Activated CD4-positive, alpha-beta T cell treated with anti-CD3 and anti-CD28 coated beads, Interleukin-2, amount 50 U/mL, for 4 hours (primary cell): ENCODE measurements at places on chromosomes 1 and 21.
A peak's percentile ranks its signal among the peaks of the same experiment; 100 is the strongest.

GRCh38 chr1:48099072-48099773, 102.0 kb upstream of the TRABD2B start:
- DNase-seq, result no peak

GRCh38 chr1:57327946-57328345, 95.9 kb downstream of the DAB1 start:
- no peak for DNase-seq

DNA sequence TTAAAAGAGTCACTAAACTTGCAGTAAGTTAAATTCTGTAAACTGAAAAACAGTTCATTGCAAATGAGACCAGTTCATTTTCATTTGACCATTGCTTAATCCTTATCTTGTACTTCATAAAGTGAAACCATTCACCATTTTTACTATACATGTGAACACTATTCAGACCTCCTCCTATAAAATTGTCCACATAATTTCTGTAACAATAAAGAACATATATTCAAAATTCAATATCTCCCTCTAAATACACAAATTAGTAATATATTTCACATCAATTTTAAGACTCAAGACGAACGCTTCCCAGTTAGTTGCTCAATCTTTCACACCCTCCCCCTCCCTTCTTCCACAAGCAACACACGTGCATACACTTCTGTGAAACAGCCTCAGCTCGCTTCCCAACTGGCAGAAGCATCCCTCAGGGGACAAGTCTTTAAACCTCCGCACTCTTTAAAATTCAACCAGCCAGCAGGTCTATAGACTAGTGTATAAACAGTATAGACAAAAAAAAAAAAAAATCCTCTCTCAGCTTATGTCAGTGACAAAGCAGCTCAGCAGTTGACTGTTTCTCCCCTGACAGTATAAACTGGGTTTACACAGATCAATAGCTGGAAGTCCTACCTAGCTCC, 99.6 kb downstream of the DENND1B start:
- DNase-seq, result no peak

DNA sequence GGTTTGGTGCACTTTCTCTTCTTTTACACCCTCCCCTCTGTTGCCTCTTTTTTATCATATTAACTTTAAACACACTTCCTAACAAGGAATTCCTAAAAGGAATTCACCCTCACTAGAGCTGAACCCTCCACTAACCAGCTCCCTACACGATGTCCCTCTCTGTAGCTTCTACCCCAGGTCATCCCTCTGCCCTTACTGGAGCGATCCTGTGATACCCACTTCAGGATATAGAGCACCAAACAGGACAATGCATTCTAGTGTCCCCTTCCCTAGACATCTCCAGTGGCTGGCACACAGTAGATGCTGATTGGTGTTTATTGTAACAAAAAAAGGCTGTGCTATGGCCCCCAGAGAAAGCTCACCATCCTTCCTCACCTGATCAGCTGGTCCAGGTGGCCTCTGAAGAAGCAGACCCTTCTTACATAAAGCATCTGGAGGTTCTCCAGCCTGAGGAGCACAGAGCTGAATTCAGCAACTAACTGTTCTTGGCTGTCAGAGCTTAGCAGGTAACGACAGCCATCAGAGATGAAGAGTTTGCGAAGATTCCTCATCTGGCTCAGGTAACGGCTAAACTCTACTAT, 1.4 kb downstream of the PRAMEF18 start:
- no peak for DNase-seq

GRCh38 chr1:53946252-53947171, at the start of gene LRRC42:
TSS of gene LRRC42 (plus strand) at chr1:53946350. CDS start at chr1:53952000, 5,650 bp downstream.
- peak; percentile 53 for DNase-seq

- DNase-seq, result no peak
These were observed 97.4 kb downstream of the GIPC2 start for GRCh38 chr1:78143152-78143551.

- DNase-seq, result no peak
These were observed 108.3 kb downstream of the SIPA1L2 start for GRCh38 chr1:232521660-232522059.

DNA sequence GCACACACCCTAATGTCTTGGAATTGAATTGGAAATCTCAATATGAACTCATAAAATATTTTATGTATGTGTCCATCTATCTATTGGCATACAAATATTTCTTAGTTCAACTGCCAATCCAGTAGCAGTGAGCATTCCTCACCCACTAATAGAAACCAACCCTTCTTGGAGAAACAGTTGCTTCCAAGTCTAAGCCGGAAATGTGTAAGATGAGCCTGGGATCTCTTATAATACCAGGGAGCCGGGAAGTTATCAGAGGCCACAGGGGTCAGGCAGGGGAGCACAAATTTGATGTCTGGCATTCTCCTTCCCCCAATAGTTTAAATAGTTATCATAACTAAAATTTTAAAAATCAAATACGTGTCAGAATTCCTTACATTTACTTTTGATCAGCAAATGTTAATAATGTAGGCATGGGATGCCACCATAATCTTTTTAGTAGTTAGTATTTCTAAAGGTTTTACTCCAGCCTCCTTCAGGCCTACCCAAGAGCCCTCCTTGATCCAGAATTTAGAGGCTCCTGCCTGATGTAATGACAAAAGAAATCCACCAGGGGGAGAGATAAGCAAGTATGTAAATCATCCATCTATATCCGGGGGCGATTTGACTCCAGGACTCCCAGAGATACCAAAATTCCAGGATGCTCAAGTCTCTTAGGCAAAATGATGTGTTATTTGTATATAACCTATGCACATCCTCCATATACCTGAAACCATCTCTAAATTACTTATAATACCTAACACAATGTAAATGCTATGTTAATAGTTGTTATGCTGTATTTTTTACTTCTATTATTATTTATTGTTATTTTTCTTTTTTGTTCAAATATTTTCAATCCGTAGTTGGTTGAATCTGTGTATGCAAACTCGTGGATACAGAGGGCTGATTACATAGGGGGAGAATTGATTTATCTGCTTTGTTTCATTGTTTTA, 218.7 kb upstream of the COA6 start:
- DNase-seq, result no peak

- DNase-seq, result no peak
These were observed 278.8 kb downstream of the KIF26B start for GRCh38 chr1:245433561-245433960.

GRCh38 chr1:225766967-225767633, 10.5 kb upstream of the SRP9 start:
- DNase-seq, result no peak

GRCh38 chr1:199546323-199546722, 481.2 kb upstream of the NR5A2 start:
- DNase-seq, result no peak

- no peak for DNase-seq
These were observed 81.5 kb downstream of the ADARB1 start for GRCh38 chr21:45155910-45156309.

- DNase-seq, result no peak
These were observed 900.8 kb downstream of the TTLL7 start for GRCh38 chr1:83098131-83098530.

- DNase-seq, result no peak
These were observed 14.3 kb upstream of the S100A11 start for GRCh38 chr1:152050886-152051675.

DNA sequence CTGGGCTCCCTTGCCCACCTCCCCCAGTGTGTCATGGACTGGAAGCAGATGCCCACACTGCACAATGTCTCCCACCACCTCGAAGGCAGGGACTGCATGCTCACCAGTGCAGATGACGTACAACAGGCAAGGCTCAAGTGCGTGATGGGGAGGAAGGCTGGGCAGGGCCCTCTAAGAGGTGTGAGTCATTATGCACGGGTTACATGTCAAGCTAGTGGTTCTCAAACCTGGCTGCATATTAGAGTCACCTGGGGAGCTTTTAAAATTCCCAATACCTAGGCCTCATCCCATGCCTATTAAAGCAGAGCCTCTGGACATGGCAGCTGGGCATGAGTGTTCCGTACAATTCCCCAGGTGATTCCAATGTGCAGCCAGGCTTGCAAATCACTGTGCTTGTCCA, 137.9 kb upstream of the NGF start:
- DNase-seq, result no peak

DNA sequence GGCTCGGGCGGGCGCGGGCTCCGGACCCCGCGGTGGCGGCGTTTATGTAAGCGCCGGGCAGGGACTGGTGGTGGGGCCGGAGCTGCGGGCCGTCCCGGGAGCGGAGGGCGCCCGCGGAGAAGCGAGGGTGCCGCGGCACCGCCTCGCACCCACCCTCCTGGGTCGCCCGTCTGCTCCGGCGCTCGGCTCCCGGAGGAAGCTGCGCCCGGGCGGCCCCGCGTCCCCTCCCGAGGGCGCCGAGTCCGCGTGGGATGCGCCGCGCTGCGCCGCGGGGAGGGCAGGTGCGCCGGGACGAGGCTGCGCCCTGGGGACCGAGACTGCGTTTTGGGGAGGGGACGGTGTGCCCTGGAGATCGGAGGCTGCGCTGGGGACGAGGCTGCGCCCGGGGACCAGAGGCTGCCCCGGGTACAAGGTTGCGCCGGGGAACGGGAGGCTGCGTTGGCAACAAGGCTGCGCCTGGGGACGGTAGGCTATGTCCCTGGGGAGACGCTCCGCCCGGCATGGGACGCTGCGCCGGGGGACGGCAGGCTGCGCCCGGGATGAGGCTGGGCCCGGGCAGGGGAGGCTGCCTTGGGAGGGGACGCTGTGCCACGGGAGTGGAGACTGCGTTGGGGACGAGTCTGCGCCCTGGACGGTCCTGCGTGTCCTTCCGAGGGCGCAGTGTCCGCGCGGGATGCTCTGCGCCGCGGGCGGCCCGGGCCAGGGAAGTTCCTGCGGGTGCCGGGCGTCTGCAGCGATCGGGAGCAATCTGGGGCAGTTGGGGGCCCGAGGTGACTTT, 627 bp downstream of the ADARB1 start:
- DNase-seq, result no peak

- no peak for DNase-seq
These were observed 248.7 kb downstream of the NPHP4 start for GRCh38 chr1:5743435-5744095.

DNA sequence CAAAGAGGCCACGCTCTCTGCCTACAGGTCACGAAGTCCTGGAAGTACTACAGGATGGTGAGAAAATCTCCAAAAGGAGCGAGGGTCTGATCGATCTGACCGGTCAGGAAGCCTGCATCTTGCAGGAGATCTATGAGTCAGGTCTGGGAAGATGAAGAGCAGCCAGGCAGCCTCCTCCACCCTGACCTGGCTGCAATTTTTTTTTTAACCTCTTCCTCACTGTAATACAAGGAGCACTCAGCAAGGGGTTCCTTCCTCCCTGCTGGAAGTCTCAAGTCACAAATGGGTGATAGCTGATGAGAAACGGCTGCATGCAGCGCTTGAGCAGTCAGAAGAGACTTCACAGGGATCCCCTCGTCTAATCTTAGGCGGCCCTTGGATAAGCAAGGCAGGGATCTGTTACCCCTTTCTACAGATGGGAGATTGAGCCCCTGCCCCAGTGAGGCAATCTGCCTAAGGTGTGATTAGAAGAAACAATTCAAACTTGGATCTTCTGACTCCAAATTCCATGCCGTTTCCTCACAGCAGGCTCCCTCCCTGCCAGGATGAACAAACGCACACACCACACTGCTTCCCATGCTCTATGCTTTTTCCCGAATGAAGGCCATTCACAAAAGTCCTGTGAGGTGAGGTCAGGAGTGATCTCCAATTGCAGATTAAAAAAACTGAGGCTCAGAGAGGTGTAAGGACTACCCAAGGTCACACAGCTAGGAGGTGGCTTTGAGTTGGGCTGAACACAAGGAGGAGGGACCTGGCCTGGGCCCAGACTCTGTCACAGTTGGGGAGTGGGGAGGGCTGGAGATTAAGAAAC, 48.3 kb downstream of the ECE1 start:
- DNase-seq, result no peak

DNA sequence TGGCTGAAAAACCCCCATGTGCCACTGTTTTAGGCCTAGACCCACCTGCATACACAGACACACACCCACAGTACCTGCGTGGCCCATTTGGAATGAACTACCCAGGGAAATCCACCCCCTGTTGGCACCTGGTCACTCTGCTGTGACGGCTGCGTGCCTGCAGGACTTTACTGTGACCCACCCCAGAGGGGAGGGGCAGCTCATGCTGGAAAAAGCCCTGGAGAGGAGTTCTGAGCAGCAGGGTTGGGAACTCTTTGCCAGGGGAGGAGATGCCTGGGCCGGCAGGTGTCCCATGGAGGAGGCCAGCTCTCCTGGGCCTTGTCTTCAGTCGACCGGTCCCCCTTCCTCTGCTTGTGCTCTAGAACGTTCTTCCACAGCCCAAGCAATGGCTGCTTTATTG, 87.3 kb upstream of the CSF3R start:
- no peak for DNase-seq

DNA sequence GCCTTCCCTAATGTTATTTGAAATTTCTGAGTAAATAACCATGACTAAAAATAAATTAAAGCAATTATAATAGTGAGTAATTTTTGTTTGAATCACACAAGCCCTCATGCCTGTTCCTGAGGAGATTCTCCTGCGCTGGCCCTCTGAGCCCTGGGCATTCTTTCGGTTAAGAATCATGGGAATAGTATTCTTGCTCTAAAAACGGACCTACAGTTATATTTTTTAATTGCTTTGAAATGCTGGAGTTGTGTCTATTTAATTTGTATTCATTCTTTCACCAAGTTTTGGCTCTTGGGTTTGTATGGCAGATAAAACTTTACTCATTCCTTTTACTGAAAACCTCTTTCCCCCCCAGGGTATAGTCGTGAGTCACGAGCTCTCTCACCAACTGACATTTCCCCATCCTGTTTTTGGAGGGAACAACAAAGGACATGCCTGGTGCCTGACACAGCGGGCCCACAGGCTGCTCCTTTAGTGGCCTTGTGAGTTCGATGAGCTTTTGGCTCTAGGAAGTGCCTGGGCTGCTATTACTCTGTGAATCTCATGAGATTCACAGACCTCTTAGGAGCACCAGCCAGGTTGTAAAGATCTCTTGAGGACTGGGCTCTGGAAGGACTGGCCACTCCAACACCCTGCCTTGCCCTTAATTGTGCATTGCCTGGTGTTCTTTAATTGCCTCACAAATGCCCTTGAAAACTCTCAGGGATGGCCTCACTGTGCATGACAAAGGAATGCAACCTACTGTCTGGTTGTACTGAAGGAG, 58.6 kb downstream of the DDR2 start:
- DNase-seq, result no peak

DNA sequence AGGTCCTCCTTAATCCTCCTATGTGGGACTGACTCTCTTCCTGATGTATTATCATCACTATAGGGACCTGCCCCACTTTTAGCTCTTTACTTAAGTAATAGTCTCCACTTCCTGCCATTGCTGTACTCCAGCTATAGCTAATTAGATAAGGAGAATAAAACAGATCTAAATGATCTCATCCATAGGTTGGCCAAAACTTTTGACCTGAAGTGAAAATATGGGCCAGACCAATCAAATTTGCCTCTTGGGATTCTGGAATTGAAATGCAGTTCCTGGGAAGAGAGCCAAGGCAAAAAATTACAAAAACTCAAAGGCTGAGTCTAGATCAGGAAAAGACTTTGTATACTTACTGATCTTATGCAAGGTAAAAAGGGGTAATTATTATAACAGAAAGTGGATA, 36.1 kb upstream of the PDE4B start:
- no peak for DNase-seq

GRCh38 chr1:19637606-19638005, 6.5 kb upstream of the NBL1 start:
- no peak for DNase-seq

GRCh38 chr1:114229368-114229767, 75.7 kb upstream of the SYT6 start:
- no peak for DNase-seq

GRCh38 chr1:219312967-219313366, 139.3 kb downstream of the LYPLAL1 start:
- no peak for DNase-seq
